Activated CD4-positive, CD25-positive, alpha-beta regulatory T cell treated with anti-CD3 and anti-CD28 coated beads, Interleukin-2, amount 50 U/mL, for 72 hours (primary cell): ENCODE measurements at places on chromosomes 6 and 20.

GRCh38 chr6:88982720-88983119 is 19.3 kb upstream of the RNGTT start:
- DNase-seq: no peak

GRCh38 chr6:155256122-155256795 is 7.6 kb upstream of the CLDN20 start:
- no peak for DNase-seq

- no peak for DNase-seq
Measured at GRCh38 chr6:28810659-28811053, 113.1 kb downstream of the TRIM27 start.

DNA sequence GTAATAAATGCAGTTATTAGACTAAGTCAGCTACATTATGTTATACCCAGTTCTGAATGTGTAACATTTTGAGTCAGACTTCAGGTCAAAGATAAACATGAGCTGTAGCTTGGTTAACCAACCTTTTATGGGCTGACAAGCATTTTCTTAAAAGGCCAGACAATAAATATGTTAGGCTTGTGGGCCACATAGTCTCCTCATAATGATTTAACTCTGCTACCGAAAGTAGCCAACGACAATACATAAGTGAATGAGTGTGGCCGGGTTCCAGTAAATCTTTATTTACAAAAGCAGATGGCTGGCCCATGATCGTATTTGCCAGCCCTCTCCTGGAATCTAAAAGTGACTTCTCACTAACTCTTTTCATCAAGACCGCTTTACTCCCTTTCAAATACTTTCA is 49.9 kb downstream of the ATG5 start:
- DNase-seq: no peak
